ENCODE measurements at places on chromosomes 4 and X. TPM values are rescaled to one million over a fixed set of nuclear protein-coding genes. Genes with fewer than 3 reads are reported as not detected.

Gene HELT
- not detected for total RNA-seq

DNA sequence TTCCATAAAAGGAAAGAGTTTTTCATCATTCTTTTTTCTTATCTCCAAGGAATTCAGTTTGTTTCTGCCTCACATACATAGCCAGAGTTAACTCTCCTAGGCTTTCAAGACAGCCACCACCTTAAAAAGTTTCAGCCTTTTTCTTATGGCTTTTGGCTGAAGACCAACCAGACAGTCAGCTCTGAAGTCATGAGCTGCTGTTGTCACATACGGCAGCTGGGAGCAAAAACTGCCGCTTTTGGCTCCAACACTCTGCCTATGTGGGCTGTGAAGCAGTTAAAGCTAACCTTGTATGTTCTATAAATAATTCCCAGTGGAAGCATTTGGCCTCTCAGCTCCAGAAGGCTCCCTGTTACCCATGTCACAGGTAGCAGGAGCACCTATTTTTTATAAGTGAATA is 104.1 kb downstream of the KLHL4 start:
- no peaks in the 10 kb centered on the region for H3K4me1 ChIP-seq
- H3K27me3 ChIP-seq = no peaks in the 10 kb centered on the region
- DNase-seq = no peak
- H3K4me3 ChIP-seq = no peak overlapping the region
- H3K36me3 ChIP-seq = no peaks in the 10 kb centered on the region

Gene YY2
- 4.7 TPM for total RNA-seq

DNA sequence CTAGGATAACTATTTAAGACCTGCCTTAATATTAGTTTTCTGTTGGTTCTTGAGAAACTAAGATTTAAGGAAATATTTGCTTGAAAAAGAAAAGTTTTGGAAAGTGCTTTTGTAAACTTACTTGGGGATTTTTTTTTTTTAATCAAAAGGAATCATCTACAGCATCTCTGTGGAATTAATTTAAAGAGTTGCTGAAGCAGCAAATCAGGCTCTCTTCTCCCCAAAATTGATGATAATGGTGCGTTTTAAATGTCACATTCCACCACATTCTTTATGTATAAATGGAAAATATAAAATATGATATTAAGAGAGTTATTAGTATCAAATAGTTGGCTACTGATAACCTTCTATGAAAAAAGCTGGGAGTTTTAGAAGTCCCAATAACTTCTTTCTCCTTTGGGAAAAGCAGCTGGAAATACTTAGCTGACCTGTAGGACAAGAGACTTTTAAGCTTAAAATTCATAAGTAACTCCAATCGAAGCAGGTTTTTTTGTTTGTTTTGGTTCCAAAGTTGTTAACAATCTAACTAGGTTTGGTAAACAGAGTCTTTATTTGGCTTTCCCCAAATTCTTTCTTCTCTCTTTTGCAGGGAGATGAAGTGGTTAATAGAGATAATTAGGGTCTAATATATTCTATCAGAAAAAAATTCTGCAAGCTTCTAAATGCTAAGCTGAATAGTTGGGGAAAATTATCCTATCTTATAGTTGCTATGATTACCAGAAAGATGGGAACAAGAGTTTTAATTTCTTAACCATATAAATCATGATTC is 4.4 kb downstream of the KLF3 start:
- DNase-seq = no peak
- H3K36me3 ChIP-seq = peaks cover 80% of the 10 kb centered on the region
- H3K4me3 ChIP-seq = peak overlapping the region; percentile 89
- H3K27me3 ChIP-seq = no peaks in the 10 kb centered on the region
- peak overlapping the region; percentile 99 for H3K27ac ChIP-seq

- DNase-seq = no peak
- H3K27me3 ChIP-seq = no peaks in the 10 kb centered on the region
- H3K36me3 ChIP-seq = no peaks in the 10 kb centered on the region
Measured at GRCh38 chr4:4633431-4633830, 91.6 kb upstream of the STX18 start.

- no peak overlapping the region for H3K4me3 ChIP-seq
- DNase-seq = no peak
- no peaks in the 10 kb centered on the region for H3K4me1 ChIP-seq
- no peaks in the 10 kb centered on the region for H3K36me3 ChIP-seq
- no peak overlapping the region for H3K27ac ChIP-seq
Measured at GRCh38 chr4:8050180-8050554, 108.4 kb downstream of the ABLIM2 start.

Gene CASP6
- total RNA-seq = 22.3 TPM

Gene SMIM10L2A
- 1.2 TPM for total RNA-seq

Gene DMP1
- total RNA-seq = not detected

Gene SPP1
- total RNA-seq = 1,002 TPM

DNA sequence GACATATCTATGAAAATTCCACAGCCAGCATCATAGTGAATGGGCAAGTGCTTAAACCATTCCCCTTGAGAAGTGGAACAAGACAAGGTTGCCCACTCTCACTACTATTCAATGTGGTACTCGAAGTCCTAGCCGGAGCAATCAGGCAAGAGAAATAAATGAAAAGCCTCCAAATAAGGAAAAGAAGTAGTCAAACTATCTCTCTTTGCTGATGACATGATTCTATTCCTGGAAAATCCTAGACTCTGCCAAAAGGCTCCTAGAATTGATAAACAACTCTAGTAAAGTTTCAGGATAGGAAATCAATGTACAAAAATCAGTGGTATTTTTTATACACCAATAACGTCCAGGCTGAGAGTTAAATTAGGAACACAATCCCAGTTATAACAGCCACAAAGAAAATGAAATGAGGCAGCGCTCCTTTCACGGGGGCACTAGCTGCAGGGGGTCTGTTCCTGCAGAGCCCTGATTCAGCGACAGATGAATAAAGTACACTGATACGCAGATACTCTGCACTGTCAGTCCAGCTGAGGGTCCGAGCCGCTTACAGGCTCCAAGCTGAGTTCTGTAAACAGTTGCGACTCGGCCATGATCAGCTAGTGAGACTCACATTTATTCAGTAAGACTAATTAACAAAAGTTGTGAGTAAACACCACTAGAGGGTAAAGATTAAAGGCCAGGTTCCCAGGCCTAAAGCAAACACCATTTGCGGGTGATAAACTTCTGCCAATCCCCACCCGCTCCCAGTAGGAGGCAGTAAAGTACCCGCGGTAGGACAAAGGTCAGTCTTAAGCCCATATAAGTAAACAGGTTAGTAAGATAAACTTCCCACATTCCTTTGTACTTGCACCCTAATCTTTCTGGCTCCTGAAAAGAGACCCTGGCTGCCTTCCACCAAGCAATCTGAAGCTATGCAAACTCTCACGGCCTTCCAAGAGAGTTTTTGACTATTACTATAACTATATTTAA is 290.6 kb upstream of the GRID2 start:
- H3K27ac ChIP-seq = no peak overlapping the region
- no peaks in the 10 kb centered on the region for H3K4me1 ChIP-seq
- no peaks in the 10 kb centered on the region for H3K27me3 ChIP-seq
- no peak overlapping the region for H3K4me3 ChIP-seq
- DNase-seq = no peak

DNA sequence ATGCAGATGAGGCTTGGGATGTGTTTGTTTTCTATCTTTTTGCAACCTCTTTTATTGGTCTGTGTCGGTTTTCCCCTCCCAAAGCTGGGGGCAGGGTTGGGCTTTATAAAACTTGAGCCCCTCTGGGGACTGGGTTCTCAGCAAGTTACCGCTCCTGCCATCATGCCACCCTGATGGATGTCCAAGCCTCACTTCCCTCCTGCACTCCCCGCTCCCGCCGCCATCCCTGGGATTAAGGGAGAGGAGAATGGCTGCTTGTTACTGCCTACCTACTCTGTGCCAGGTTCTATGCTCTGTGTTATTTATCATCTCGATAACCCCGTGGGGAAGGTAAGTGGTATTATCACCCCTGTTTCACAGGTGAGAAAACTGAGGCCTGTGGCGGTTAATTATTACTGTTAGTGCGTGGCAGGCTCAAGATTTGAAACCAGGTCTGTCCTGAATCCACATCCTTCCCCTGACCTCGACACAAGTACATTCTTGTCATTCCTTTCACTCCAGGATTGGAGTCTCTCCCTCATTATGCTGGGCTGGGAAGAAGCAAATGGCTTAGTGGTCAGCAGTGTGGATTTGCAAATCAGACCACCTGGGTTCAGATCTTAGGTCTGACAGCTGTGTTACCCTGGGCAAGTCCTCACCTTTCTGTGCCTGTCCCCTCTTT is 4.5 kb downstream of the UBA1 start:
- DNase-seq = no peak
- no peak overlapping the region for H3K27ac ChIP-seq
- peaks cover 18% of the 10 kb centered on the region for H3K4me1 ChIP-seq
- no peaks in the 10 kb centered on the region for H3K27me3 ChIP-seq
- H3K36me3 ChIP-seq = peaks cover 71% of the 10 kb centered on the region
- H3K4me3 ChIP-seq = no peak overlapping the region

- no peak overlapping the region for H3K4me3 ChIP-seq
- no peak overlapping the region for H3K27ac ChIP-seq
- no peaks in the 10 kb centered on the region for H3K27me3 ChIP-seq
- no peaks in the 10 kb centered on the region for H3K36me3 ChIP-seq
- H3K4me1 ChIP-seq = no peaks in the 10 kb centered on the region
Measured at GRCh38 chr4:123943976-123944375, 547.4 kb downstream of the SPRY1 start.

Data from Calu3 (cell line).